Stimulated activated naive CD8-positive, alpha-beta T cell treated with anti-CD3 and anti-CD28 coated beads, Interleukin-15, amount 100 ng/mL, for 72 hours (primary cell): ENCODE measurements at places on chromosomes 4 and X.

DNA sequence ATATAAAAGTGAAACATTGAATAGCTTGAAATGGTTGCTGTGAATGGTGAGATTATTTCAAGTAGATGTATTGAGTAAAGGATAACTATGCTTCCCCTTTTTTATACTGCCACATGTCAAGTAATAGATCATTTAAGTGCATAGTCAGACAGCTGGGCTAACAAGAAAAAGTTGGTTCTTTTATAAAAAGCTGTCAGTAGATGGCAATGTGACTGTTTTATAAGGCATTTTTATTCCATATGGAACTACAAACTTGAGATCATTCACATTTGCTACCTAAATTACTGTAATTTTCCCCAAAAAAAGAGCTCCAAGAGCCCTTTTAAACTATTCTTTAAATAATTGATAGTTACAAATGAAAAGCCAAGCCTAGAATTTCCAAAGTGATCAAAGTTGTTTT, 831.0 kb downstream of the C4orf33 start:
- no peak for DNase-seq

DNA sequence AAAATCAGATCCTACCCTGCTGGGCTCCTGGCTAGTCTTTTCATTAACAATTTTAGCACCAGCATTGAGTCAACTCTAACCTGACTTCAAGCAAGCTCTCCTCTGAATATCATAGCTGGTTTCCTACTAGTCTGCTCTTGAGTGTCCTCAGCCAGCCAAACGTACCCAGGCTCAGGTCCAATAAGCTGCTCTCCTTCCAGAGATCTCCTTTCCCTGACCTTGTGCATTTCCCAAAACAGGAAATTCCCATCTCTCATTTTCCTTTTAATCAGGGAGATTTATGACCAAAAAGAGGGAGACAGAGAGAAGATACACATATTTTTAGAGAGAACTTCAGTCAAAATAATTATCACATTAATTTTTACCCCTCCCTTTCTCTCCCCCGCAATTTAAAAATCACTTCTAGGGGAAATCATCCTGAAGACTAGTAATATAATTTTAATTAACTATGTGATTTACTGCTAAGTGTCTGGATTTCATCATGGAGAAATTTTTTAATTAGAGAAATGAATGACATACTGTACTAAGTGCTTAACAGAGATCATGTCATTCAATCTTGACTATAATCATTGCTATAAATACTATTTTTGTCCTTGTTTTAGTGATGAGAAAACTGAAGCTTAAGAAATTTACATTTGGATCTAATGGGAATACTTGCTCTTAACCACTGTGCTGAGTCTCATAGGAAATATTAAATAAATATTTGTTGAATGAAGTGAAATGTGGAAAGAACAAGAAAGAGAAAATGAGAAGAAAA, 421.7 kb upstream of the INTU start:
- no peak for DNase-seq

DNA sequence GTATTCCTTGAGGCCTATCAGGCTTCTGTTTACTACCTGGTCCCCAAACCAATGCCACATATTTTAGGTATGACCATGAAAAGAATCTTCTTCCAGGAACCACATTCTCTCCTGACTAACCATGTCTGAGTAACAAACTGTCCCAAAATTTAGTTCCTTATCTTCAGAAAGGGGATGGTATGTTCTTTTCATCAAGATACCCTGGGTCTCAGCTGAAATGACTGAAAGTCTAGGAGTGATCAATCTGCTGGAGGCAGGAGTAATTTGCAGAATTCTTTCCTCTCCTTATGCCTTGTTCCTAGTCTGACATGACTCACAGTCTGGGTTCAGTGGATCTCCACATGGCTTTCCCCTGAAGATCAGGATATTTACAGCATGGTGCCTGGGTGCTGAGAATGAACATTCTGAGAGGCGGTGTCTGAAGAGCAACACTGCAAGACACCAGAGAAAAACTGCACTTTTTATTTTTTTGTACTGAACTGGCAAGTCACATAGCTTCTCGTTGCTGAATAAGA, 665.5 kb downstream of the TLL1 start:
- no peak for DNase-seq

DNA sequence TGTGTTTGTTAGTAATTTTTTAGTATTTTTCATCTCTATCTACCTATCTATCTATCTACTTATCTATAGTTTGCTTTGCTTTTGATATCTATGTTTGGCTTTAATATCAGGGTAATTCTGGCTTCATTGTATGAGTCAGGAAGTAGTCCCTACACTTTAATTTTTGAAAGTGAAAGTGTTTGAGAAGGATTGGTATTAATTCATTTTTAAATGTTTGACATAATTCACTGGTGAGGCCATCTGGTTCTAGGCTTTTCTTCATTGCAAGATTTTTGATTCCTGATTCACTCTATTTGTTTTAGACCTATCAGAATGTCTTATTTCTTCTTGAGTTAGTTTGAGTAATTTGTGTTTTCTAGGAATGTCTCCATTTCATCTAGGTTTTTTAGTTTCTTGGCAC, 20.2 kb upstream of the TCP11X2 start:
- no peak for DNase-seq

- DNase-seq, result no peak
These were observed 9.8 kb downstream of the MAGED2 start for GRCh38 chrX:54817220-54817820.

- DNase-seq, result no peak
These were observed 149.5 kb upstream of the SH3RF1 start for GRCh38 chr4:169420291-169420690.

DNA sequence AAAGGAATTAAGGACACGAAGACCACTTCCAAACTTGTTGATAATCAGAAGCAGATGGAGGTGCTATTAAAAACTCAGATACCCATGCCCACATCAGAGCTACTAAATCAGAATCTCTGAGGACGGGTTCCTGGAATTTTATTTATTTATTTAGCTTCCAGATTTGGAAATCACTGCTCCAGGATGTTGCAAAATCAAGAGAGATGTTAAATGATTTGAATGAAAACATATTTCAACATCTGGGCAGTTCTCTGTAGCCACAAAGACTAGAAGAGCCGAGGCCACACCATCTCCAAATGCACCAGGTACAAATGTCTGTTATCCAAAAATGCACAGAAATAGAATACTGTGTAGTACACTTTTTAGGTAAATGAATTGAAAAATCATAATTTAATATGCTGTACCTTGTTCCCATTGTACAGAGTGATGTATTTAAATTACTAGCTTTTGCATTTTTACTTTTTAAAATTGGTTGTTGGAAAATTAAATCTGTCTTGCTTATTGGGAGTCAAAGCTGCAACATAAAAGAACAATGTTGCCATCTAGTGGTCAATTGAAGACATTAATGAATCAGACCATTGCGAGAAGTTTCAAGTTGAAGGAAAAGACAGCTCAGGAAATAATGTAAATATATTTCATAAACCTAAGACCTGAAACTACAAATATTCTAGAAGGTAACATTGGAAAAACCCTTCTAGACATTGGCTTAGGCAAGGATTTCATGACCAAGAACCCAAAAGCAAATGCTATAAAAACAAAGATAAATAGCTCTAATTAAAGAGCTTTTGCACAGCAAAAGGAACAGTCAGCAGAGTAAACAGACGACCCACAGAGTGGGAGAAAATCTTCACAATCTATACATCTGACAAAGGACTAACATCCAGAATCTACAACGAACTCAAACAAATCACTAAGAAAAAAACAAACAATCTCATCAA, 151.3 kb upstream of the TTC29 start:
- no peak for DNase-seq

GRCh38 chrX:82848111-82848510, 660.0 kb upstream of the POU3F4 start:
- no peak for DNase-seq

DNA sequence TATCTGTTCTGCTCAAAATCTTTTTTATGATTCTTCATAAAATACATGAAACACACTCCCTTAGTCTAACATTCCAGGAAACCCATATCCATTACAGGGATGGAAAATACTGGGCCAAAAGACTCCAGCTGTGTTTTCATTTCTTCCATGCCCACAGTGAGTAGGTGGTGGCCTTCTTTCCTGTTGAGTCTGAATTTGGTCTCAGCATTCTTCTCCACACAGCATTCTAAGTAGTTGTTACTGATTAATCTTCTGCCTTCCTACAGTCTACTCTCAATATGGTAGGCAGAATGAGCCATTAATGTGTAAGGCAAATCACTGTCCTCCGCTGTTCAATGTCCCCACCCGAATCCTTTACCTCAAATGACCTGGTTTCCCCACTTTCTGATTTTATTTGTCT, 370.6 kb upstream of the RPS6KA3 start:
- DNase-seq, result no peak

GRCh38 chrX:96807318-96807717, 76.4 kb upstream of the RPA4 start:
- DNase-seq, result no peak

DNA sequence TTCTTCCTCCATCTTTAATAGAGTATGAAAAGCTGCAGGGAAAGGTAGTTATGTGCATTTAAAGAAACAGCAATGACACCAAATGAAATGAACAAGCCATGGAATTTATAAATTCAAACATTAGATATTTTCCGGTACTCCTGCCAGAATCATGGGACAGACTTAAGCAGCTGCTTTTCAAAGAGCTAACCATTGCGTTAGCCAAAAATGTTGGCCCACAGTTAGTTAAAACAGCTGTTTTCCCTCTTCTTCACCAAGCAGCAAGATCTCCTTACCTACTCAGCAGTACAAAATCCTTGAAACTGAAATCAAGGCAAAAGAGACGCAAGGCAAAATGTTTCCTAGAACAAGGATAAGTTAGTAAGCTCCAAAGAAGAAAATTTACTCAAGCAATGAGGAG, 64.0 kb downstream of the MANBA start:
- DNase-seq, result no peak

- no peak for DNase-seq
These were observed 354.9 kb downstream of the RPA4 start for GRCh38 chrX:97238632-97239031.

- no peak for DNase-seq
These were observed 77.6 kb downstream of the RASL11B start for GRCh38 chr4:52939739-52940138.

- DNase-seq, result no peak
These were observed 52.4 kb upstream of the GUCY1A1 start for GRCh38 chr4:155614111-155614762.

DNA sequence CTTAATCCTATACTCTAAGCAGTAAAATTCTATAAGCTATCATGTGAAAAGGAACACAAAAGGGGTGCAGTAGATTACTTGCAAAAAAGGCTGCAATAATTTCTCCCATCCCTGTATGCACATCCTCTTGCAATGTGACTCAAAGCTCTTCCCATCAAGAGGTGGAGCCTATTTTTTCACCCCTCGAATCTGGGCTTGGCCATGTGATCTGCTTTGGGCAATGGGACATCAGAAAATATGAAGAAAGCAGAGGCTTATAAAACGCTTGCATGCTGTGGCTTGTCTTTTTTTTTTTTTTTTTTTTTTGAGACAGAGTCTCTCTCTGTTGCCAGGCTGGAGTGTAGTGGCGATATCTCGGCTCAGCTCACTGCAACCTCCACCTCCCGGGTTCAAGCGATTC, 33.0 kb downstream of the GEMIN8 start:
- no peak for DNase-seq

DNA sequence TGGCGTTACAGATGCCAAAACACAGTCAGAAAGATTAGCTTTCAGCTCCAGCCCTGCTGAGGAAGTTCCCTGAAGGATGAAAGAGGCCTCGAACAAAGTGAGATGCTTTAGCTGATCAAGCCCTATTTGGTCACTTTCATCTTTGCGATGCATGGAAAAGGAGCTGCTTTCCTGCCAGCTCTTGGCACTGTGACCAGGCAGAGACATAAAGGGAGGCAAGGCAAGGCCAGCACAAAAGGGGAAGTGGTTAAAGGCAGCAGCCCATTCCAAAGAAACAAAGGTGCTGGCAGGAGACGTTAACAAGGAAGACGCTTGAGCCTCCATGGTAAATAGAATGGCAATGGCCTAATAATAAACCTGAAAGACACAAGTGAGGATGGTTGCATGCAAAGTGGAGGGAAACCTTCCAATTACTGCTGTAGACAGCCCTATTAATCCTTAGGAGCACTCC, 617.1 kb upstream of the INTU start:
- no peak for DNase-seq

GRCh38 chrX:44227991-44228390, 115.5 kb downstream of the EFHC2 start:
- no peak for DNase-seq

GRCh38 chr4:98245226-98245625, 16.0 kb upstream of the RAP1GDS1 start:
- no peak for DNase-seq

- DNase-seq, result no peak
These were observed 88.4 kb downstream of the WDFY3 start for GRCh38 chr4:84878090-84878489.

DNA sequence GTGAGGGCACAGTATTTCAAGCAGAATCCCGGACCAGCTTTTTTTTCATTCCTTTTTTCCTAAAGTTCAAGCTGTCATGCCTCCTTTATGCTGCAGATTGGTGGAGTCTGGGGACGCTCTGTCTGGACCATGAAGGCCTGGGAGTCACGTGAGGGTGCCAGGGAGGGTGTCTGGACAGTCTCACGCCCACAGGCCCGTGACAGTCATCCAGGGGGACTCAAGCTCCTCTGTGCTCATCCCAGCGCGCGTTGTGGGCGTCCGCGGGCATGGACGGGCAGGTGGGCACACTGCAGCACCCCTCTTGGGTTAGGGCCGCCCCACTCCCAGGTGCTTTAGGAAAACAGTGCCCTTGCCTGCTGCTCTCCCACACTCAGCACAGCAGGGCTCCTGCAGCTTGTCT, 4.8 kb downstream of the CPZ start:
- DNase-seq, result no peak

- no peak for DNase-seq
These were observed 23.8 kb downstream of the MSL3 start for GRCh38 chrX:11781734-11782370.

- no peak for DNase-seq
These were observed 21.4 kb downstream of the GAB3 start for GRCh38 chrX:154729439-154729838.

- no peak for DNase-seq
These were observed 120.5 kb downstream of the CAMK2D start for GRCh38 chr4:113641025-113641431.

- DNase-seq, result no peak
These were observed 1477.7 kb downstream of the RAPGEF2 start for GRCh38 chr4:160580581-160580980.

DNA sequence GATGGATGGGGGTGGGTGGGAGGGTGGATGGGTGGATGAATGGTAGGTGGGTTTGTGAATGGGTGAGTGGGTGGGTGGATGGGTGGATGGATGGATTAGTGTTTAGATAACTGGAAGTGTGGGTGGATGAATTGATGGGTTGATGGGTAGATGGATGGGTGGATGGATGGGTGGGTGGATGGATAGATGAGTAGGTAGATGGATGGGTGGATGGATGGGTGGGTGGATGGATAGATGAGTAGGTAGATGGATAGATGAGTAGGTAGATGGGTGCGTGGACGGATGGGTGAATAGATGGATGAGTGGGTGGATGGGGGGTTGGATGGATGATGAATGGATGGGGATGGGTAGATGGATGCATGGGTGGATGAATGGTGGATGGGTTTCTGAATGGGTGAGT, 20.3 kb upstream of the ASMTL start:
- peak; percentile 8 for DNase-seq
